ENCODE measurements at places on chromosomes 13 and 19. TPM values are rescaled to one million over a fixed set of nuclear protein-coding genes. Genes with fewer than 3 reads are reported as not detected.
A peak's percentile ranks its signal among the peaks of the same experiment; 100 is the strongest.

- peak; percentile 37 for DNase-seq
Observed at GRCh38 chr19:4624733-4625362, 14.5 kb upstream of the TNFAIP8L1 start.

GRCh38 chr19:33430674-33431277 lies 57.3 kb downstream of the CEBPG start:
- peak; percentile 60 for DNase-seq

- DNase-seq = peak; percentile 86
Observed at GRCh38 chr19:13132471-13133180, 14.6 kb downstream of the NACC1 start.

- DNase-seq = no peak
Observed at GRCh38 chr13:58165617-58166016, 534.1 kb downstream of the PCDH17 start.

DAZAP1 gene
- total RNA-seq = 97.6 TPM

MYO1F gene
- total RNA-seq = 0.25 TPM

DNA sequence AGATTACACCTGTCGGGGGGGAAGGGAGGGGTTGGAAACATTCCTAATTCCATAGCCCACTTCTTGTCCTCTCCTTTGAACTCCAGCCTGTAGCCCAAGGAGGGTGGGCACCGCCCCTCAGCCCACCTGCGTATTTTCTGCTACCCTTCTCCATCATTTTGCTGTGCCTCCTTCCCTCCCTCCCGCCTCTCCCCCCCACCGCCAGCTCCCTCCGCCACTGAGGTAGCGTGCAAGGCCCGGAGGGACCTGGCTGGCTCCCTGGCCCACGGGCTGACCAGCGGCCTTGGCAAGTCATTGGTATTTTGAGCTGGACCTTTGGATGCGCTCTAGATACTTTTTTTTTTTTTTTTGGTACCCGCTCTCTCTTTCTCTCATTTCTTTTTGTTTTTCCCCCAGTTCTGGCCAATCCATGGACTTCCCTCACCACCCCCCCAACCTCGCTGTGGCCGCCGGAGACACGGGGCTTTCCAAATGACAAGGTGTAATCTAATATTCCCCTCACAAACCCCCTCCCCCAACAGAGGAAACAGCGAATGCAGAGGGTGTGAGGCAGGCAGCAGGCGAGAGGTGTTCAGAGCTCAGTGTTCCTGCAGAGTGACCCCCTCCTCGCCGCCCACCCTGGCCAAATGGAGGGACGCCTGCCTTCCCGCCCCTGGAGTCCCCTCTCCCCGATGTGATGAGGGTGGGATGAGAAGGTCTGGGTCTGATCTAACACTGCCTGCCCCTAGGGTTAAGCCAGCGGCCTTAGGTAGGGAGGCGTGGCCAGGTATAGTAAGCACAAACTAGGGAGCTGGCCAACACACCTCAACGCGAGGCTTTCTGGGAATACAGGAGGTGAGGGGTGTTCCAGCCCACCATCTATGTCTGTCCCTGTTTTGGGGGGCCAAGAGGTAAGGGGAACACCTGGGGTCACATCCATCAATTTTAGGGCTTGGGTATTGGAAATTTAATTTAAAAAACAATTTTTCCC lies 89.2 kb downstream of the PTPRS start:
- DNase-seq = no peak

- no peak for DNase-seq
Observed at GRCh38 chr13:98493042-98493712, 83.7 kb downstream of the STK24 start.

DNA sequence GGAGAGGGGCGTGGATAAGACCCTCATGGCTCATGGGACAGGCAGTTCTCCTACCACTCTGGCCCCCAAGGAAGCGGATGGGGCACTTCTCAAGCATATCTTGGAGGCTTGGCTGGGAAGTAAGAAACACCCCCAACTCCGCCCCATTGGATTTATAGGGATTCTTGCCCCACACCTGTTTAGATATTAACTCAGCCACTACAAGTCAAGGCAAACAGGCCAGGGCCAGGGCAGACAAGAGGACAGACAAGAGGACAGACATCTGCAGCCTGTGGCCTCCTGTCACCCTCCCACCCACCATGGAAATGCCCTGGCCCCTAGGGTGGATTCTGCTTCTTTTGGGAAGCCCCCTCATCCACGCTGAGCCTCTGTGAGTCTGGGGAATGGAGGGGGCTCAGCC lies 24.1 kb downstream of the RDH8 start:
- DNase-seq = no peak

DNA sequence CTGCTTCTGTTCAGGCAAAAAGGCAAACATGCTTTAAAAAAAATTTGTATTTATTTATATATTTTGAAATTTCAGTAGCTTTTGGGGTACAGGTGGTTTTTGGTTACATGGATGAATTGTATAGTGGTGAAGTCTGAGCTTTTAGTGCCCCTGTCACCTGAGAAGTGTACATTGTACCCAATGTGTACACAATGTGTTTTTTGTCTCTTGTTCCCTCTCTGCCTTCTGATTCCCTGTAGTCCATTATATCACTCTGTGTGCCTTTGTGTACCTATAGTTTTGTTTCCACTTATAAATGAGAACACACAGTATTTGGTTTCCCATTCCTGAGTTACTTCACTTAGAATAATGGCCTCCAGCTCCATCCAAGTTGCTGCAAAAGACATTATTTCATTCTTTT lies 77.4 kb downstream of the PDS5B start:
- DNase-seq = no peak

GRCh38 chr13:111610879-111611278 lies 290.4 kb downstream of the TEX29 start:
- no peak for DNase-seq

- no peak for DNase-seq
Observed at GRCh38 chr13:37059848-37060192, 332 bp upstream of the SUPT20H start.

FGF21 gene
- not detected for total RNA-seq

DNA sequence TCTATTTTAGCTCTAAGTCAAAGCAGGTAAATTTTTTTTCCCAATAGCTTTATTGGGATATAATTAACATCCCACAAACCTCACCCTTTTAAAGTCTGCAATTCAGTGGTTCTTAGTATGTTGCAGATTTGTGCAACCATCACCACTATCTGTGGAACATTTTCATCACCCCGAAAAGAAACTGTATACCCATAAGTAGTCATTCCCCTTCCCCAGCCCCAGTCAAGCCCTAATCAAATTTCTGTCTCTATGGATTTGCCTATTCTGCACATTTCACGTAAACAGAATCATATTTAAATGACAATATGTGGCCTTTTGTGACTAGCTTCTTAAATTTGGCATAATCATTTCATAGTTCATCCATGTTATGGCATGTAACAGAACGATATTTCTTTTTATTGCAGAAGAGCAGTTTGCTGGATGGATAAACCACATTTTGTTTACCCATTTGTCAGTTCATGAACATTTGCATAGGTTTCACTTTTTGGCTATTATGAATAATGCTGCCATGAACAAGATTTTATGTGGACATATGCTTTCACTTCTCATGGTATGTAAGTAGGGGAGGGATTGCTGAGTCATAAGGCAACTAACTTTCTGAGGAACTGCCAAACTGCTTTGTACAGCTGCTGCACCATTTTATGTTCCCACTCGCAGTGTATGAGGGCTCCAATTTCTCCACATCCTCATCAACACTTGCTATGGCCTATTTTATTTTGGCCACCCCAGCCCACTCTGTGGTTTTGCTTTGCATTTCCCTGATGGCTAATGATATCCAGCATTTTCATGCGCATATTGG lies 10.9 kb downstream of the SLC46A3 start:
- peak; percentile 30 for DNase-seq

DNA sequence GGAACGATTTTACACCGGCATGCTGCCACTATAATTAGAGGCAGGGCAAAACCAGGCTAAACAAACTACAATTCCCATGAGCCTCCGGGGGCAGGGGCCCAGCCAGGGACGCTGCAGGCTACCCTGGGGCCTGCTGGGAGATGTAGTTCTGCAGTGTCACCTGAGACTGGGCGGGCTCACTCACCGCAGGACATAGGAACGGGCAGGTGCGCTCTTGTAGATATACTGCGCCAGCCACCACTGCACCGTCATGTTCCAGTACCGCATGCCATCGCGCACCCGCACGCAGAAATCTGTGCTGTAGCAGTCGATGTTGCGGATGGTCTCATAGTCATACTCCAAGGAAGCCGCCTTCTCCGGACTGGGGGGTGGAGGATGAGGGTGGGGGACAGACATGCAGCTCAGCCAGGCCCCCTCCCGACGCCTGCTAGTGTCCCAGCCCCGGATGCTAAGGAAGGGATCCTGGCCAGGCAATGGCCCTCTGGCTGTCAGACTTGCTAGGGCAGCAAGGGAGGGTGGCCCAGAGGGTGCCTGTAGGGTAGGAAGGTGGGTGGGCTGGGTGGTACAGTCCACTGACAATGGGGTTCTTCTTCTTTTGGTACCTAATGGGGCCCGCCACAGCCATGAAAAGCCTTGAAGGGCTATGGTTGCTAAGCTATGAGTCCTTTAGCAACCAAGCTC lies 5.8 kb upstream of the TMC4 start:
- no peak for DNase-seq

- DNase-seq = no peak
Observed at GRCh38 chr13:109241160-109241559, 545.2 kb downstream of the IRS2 start.

SIGLEC12 gene
- not detected for total RNA-seq

DNA sequence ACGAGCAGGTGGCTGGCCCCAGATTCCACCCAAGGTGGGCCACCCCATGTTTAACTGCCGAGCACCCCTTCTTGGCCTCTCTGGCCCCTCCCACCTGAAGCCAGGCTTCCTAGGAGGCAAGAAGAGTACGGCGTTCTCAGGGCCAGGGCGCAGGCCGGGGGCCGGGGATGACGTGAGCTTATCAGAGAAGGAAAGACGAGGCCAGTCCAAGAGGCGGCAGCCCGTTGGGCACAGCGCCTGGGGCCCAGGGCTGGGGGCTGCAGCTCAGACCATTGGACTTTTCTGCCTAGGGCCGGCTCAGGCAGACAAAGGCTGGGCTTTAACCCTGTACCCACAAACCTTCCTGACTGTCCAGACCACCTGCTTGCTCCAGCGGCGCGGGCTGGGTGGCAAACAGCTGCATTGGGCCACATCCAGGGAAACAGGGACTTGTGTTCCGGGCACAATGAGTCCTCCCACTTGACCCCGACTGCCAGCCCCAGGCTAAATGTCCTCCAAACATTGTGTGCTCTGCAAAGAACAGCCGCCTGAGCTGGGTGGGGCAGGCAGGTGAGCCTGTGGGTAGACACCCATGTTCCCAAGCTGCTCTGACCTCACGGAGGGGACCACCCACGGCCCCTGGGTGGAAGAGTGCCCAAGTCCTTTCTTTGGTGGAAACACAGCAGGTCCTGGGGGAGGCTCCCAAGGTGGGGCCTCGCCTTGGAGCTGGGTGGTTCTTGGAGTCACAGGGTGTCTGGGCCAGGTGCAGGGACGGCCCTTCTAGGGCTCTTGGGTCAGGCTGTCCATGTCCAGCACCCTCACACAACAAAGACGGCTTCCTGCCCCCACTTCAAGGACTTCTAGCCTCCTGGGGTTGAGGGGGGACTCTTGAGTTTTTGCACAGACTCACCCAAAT lies 21.9 kb downstream of the COMP start:
- DNase-seq = no peak

GRCh38 chr19:13840305-13841085 lies 36.4 kb upstream of the NANOS3 start:
- peak; percentile 88 for DNase-seq

TEX26 gene
- not detected for total RNA-seq

EFNB2 gene
- total RNA-seq = 32.2 TPM

- peak; percentile 66 for DNase-seq
Observed at GRCh38 chr13:97224544-97225300, 2.6 kb downstream of the MBNL2 start.

DNA sequence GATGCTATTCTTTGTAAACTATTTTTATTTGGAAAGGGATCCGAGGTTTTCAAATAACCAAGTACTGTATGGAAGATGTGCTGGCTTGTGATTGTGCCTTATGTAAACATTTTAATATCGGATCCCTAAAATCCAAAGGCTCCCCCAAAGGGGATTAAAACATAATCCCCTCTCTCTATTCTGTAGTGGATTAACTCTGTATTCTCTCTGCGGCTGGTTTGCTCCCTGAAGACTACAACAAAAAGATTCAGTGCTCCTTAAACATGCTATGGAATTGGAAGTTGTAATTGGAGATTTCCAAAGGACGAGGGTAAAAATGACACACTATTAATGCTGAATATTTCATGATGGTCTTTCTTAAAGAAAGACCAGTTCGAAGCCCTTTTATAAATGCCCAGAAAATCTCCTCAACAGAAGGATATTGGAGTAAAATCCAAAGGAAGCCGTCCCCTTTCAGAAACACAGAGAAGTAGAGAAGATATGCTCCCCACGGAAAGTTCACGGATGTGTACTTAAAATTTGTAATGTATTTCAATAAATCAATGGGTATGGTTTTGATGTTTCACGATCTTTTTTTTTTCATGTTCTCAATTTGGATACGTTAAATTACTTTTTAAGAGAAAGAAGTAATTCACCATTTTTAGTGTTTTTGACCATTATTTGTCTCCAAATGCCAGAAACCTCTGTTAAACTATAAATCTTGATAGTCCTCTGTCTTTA lies 6.5 kb downstream of the MAB21L1 start:
- no peak for DNase-seq

GRCh38 chr19:18605546-18606280 lies 886 bp downstream of the CRLF1 start:
- DNase-seq = no peak

- DNase-seq = peak; percentile 91
Observed at GRCh38 chr19:47663435-47663910, 49.7 kb upstream of the EHD2 start.

- no peak for DNase-seq
Observed at GRCh38 chr19:48607359-48607755, 815 bp downstream of the SPACA4 start.

GRCh38 chr19:4870025-4870700 lies 2.7 kb upstream of the PLIN3 start:
- DNase-seq = peak; percentile 99

ADM5 gene
- total RNA-seq = 0.34 TPM

DNA sequence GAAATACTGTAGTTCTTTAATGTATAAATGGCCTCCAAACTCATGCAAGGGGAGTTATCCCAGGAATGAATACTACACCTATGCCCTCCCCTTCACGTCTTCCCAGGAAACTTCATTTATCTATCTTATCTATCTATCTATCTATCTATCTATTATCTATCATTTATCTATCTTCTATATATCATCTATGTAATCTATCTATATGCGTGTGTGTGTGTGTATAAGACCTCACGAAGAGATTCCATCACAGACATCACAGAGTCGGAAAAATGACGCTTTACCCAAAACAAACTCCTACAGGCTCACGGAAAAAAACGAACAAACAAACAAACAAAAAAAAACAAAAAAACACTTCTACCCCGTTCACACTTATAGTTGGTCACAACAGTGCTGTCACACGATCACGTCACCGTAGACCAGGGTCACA lies 486 bp downstream of the ZNF529 start:
- no peak for DNase-seq

DNA sequence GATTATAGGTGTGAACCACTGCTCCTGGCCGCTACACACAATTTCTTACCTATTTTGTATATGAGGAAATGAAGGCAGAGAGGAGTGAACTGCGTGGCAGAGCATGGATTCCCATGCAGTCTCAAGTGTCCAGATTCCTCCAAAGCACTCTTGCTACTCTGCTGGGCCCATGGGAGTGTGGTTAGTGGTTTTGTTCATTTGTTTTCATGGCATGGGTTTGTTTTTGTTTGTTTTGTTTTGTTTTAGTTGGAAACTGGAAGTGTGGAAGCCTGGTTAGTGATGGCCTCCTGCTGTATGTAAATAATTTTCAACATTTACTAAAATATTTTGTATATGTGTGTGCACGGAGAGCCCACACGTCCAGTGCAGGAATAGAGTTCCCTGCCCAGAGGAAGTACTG lies 61.3 kb upstream of the LRCH1 start:
- DNase-seq = no peak
